Hematopoietic multipotent progenitor cell treated with erythropoietin and hydrocortisone succinate and interleukin-3 and kit ligand, for 6 days (in vitro differentiated cells): ENCODE measurements at places on chromosomes 3 and 15.
A peak's percentile ranks its signal among the peaks of the same experiment; 100 is the strongest.

DNA sequence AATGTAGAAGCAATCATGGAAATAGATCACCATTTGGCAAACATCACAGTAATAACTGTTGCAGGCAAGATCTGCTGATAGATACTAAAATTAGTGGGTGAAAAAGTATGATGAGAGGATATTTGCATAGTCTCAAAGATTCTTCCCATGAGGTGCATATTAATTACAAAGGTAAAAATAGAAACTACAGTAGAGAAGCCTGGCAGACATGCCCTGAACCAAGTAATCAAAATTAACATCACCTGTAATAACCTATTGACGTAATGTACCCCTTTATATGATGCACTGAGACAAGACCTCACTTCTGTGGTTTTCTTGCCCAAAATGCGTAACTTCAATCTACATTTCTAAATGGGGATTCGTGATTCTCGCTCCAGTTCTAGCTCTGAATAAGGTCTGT is 14.4 kb downstream of the POMGNT2 start:
- DNase-seq: no peak

DNA sequence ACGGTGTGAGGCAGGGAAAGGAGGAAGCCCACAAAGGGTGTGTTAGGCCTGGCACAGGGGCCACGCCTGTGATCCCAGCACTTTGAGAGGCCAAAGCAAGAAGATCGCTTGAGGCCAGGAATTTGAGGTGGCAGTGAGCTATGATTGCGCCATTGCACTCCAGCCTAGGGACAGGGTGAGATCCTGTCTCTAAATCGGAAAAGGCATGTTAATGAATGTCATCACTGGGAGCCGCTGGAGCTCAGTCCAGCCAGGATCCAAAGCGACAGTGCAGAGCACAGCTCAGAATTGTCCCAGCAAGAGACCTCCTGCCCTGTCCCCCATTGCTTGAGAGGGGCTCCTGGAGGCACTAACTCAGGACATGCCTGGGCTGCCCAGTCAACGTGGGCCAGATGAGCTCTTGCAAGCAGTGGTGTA is 15.0 kb upstream of the FBLN2 start:
- DNase-seq: no peak

DNA sequence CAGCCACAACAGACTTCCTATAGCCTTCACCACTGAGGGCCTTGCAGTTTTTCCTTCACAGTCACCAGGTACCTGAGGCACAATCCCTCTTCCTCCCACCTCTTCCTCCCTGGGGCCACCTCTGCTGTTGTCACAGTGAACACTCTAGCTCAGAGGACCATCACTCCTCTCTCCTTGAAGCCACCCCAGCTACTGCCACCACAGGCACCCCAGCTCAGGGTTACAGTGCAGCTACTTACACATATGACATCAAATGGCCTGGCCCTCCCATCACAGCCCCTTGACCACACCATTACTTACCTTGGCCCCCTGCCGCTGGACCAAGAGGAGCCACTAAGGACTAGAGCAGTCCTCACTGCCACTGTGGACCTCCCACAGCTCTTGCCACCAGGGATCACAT is 213.5 kb upstream of the CRBN start:
- DNase-seq: no peak

DNA sequence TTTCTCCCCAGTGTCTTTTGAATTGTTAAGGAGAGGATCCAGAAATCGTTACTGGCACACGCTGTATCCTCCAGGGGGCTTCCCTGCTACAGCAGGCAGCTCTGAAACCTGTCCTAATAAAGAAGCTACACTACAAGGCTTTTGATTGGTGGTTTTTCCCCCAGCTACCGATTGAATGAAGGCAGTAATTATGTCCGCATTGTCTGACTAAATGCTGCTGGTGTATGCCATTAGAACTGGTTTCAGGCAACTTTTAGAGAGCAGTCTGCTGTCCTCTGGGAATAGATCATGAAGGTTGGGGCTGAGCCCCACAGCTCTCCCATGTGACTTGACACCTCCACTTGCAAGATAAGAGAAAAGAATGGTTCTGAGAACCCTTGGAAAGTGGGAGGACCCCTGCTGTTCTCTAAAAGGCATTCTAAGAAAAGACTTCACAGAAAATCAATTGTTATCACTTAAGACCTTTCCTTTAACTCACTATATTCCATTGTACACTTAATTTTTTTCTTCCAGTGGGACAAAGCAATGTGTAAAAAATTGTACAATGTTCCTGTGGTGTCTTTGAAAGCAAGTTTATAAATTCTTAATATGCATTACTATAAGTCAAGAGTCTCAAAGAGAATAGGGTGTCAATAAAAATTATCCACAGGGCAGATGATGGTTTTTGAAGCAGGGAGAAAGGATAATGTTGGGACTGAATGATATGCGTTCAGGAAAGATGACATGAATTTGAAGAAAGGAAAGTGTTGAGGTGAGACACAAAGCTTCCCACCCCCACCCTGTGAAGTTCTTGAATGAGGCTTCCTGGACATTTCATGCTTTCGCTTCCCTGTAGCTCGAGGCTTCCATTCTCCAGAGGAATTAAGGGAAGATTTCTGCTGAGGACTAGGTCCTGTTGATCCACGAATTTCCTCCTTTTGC is 53.0 kb upstream of the DAZL start:
- peak; percentile 7 for DNase-seq

- no peak for DNase-seq
Observed at GRCh38 chr15:22954798-22955543, 25.2 kb downstream of the CYFIP1 start.

- no peak for DNase-seq
Observed at GRCh38 chr3:160675566-160676124, 1.3 kb upstream of the ARL14 start.

DNA sequence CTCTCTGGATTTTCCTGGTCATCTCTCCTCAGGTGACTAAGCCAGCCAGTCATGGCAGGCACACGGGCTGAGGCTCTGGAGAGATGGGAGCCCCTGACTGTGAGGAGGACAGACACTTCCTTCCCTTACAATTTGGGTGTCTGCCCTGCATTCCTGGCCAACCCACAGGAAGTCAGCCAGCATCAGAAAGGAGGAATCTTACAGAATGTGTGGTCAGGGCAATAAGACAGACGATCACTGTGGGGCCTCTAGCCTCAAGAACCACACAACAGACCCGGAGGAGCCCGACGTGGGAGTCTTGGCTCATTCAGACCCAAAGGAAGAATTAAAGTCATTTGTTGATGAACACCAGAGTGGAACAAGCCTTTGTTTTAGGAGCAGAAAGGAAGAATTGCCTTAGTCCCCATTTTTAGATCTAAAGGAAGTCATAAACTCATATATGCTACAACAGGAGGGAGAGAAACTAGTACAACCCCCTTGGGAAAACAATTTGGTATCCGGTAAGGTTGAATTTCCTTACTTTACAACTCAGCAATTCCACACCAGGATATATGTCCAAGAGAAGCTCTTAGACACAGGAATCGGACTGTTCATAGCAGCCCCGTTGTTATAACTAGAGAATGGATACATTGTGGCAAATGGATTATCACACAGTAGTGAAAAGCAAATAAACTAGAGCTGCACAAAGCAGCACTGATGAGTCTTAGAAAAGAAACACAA is 62.2 kb downstream of the ABTB1 start:
- peak; percentile 43 for DNase-seq

- DNase-seq: no peak
Observed at GRCh38 chr3:147412917-147413685, 3.9 kb downstream of the ZIC1 start.

- DNase-seq: no peak
Observed at GRCh38 chr15:83306561-83306960, 22.1 kb upstream of the BNC1 start.

DNA sequence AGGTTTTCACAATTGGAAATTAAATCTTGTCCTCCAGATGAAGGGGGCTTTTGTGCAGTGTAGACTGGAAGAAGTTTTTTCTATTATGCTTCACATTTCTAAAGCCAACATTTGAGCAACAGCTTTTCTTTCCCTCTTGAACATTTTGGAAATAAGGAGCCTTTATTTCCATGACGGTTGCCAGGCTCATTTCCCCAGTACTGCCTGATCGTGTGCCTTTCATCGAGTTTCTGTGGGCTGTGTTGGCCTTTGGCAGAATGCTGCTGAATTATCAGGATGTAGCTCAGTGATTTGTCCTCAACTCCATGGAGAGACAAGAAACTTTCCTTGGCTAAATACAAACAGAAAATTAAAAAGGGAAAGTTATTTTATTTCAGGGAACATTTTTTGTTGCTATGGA is 314.8 kb upstream of the LRRC3B start:
- DNase-seq: no peak

- no peak for DNase-seq
Observed at GRCh38 chr15:90801803-90802202, 66.6 kb upstream of the FURIN start.

GRCh38 chr3:123801474-123801873 is 82.7 kb downstream of the MYLK start:
- no peak for DNase-seq

DNA sequence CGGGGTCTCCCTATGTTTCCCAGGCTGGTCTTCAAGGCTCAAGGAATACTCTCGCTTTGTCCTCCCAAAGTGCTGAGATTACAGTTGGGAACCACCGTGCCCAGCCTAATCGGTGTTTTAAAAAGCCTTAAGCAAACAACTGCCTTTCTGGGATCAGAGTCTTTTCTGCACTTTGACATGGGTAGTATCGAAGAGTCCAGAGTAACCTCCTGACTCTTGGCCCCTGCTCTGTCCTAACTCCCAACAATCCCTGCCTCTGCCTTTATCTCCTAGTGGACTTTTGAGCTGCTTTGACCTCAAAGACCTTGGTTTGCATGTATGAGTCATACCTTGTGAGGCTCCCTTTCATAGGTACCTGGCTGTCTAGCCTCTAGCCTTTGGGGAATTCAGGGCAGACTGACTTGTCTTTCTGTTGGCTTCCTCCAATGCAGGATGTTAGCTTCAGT is 21.0 kb upstream of the HACD2 start:
- DNase-seq: no peak

DNA sequence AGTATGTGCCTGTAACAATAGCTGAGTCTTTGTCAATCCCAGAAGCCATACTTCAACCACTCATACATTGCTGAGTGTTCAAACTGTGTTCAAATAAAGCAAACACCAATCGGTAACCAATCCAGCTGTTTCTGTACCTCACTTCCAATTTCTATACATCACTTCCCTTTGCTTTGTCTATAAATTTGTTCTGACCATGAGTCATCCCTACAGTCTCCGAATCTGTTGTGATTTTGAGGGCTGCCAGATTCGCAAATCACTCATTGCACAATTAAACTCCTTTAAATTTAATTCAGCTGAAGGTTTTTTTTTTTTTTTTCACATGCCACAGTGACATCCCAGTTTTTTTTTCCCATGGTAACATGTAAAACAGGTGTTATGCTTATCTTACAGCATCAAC is 870.3 kb downstream of the NAALADL2 start:
- DNase-seq: no peak

- DNase-seq: no peak
Observed at GRCh38 chr3:74646094-74646493, 31.6 kb upstream of the CNTN3 start.

DNA sequence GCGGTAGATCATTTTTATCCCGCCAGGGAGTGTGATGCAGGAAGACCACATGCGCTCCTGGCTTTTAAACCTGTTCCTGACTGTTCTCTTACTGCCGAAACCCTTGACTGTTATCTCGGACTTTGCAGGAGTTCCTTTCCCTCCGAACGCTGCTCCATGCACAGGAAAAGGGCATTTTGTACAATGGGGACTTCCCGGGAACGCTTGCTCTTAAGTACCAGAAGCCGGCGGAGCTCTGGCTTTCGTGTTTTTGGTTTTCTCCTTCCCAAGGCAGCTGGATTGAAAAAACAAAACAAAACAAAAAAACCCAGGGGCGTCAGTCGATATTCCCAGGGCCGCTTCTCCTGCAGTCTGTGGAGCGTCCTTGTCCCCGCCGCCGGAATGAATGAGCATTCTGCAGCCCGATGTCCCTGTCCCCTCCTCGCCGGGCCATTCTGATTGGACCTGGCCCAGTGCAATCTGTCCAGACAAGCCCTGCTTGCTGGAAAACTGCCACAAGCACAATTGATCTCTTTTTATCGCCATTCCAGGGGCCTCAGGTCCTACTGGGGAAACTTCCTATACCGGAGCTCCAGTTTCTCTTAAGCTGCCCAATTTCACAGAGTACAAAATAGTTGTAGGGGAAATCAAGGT is 44.8 kb downstream of the SLC6A1 start:
- no peak for DNase-seq

- DNase-seq: no peak
Observed at GRCh38 chr3:67601919-67602608, 52.3 kb downstream of the SUCLG2 start.

GRCh38 chr15:76209523-76209922 is 101.7 kb downstream of the ETFA start:
- no peak for DNase-seq

DNA sequence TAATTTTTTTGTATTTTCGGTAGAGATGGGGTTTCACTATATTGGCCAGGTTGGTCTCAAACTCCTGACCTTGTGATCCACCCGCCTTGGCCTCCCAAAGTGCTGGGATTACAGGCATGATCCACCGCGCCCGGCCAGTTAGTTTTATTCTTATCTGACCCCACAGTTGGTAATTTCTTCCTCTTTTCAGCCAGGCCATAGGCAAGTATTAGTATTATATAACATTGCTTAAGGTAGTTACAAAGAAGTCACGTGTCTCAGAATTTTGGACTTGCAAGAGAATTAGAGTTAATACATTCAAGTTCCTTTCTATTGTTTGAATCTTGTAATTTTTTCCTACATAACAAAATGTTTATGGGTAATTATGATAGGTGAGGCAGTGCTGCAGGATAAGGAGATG is 334.8 kb downstream of the LPP start:
- DNase-seq: peak; percentile 8

DNA sequence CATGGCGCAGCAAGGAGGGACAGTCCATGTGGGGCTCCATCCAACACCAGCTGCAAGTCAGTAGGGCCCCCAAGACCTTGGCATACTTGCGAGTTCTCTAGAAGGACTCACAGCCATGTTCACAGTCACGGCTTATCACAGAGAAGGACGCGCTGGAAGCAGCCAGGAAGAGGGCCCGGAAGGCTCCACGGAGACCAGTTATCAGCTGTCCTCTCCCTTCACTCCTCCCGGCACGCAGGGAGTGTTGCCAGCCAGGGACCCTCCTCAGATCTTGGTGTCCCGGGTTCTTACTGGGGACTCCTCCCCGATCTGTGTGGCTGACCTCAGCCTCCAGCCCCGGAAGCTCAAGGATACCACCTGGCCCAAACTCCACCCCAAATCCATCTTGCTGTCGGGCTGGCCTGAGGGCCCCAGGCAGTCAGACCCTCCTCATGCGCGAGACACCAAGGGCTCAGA is 68.0 kb downstream of the SLTM start:
- DNase-seq: no peak

- DNase-seq: peak; percentile 27
Observed at GRCh38 chr15:75109021-75109735, 85.8 kb downstream of the PPCDC start.
